ENCODE measurements at places on chromosomes 11 and 22.

DNA sequence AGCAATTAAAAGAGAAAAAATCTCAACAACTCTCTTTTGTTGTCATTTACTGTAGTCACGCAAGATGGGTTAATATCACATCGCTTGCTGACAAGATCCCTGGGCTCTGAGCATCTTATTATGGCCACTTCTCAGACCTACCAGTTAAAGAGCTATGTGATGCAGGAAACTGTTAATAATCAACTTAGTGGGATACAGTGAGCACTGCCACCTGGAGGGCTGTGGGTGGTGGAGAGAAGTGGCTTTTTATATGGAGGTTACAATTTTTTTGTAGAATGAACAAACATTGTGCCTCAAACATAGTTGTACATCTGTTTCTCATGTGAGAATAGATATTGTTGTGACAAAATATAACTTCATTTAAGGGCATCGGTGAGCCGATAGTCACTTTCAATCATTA is 181.0 kb downstream of the TENM4 start:
- no peak for DNase-seq

DNA sequence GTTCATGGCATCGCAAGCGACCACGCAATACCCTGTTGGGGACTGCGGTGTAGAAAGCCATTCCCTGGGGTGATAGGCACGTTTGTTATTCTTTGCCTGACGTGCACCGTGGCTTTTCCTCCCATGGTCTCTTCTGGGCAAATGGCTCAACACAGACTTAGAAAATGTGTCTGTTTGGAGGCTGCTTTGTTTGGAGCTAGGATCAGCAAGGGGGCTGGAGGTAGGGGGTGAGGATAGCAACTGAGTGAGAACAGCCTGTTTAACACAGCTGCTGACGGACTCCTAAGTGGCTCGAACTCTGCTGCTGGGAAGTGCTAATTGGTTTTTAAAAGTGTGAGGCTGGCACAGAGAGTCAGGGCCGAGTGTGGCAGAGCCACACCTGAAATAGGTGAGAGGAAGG is 16.1 kb upstream of the CHRM4 start:
- DNase-seq: no peak

- DNase-seq: no peak
These were observed 1.1 kb upstream of the TTLL1 start for GRCh38 chr22:43090130-43090789.

GRCh38 chr11:10072841-10073240 is 221.2 kb downstream of the SBF2 start:
- no peak for DNase-seq

DNA sequence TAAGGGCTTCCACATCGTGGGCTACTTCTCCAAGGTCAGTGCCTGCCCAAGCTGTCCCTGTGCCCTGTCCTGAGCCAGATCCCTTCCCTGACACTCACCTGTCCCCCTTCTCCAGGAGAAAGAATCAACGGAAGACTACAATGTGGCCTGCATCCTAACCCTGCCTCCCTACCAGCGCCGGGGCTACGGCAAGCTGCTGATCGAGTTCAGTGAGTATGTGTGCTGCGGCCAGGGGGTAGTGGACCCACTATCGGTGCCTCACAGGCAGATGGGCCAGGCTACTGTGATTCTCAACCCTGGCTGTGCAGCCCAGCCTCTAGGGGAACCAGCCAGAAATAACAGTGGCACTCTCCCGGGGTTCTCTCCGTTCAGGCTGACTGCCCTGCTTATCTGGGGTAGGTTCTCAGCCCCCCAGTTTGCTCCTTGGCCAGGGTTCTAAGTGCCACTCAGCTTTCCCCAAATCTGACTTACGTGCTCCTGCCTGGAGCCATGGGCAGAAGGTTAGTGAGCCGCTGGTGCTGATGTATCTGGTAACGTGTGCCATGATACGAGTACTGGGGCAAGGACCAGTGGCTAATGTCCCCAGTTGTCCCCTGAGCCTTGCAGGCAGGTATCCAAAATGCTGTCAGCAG is 3.7 kb downstream of the RNASEH2C start:
- no peak for DNase-seq

DNA sequence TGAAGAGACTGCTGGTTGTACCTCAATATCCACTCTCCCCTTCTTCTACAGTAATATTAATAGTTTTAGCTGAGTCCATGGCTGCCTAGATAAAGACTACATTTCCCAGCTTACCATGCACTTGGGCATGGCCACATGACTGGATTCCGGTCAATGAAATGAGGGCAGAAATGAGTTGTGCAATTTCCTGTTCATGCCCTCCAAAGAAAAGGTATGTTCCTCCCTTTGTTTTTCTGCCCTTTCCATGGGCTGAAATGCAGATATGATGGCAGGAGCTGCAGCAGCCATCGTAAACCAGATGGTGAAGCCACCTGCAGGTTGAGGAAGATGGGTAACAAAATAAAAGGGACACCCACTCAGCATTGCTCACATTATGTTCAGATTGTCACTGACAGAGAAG is 15.3 kb upstream of the ELFN2 start:
- DNase-seq: no peak

GRCh38 chr11:44389963-44390605 is 80.1 kb upstream of the ALX4 start:
- no peak for DNase-seq

DNA sequence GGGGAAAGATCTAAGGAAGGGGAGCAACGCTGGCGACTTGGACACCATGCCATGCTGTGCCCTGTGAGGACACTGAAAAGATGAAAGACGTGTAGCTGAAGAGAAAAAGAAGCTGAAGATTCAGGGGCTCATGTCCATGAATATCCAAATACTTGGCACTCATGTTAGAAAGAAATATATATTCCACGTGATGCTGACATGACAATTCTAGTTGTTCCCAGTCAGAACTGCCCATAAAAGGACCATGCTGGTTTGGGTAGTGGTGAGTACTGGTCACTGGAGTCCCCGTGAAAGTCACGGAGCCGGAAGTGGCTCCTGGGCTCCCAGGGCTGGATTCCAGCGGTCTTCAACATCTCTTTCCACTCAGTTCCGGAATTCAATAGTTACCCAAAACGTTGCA is 9.9 kb downstream of the MS4A15 start:
- DNase-seq: no peak

GRCh38 chr22:24247564-24248344 is 2.9 kb upstream of the GGT5 start:
- no peak for DNase-seq

- no peak for DNase-seq
These were observed 282.2 kb upstream of the ARHGAP42 start for GRCh38 chr11:100404907-100405306.

- DNase-seq: no peak
These were observed 4.9 kb downstream of the LGALS1 start for GRCh38 chr22:37680191-37680851.

DNA sequence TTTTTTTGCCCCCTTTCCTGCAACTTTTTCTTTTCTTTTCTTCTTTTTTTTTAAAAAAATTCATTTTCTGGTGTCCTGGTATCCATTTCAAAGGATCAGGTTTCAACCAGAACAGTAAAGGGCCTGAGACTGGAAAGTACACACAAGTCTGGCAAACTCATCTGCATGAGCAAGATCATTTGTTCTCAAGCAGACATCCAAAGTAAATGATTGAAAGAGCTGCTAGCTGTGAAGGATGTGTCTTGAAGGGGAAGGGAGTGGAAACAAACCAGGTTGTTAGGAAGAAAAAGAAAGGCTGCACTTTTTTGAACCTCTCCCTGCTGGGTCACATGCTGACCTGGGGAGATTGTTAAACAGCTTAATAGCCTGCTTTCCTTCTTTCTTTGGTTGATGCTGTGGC is 5.3 kb downstream of the YAP1 start:
- no peak for DNase-seq

DNA sequence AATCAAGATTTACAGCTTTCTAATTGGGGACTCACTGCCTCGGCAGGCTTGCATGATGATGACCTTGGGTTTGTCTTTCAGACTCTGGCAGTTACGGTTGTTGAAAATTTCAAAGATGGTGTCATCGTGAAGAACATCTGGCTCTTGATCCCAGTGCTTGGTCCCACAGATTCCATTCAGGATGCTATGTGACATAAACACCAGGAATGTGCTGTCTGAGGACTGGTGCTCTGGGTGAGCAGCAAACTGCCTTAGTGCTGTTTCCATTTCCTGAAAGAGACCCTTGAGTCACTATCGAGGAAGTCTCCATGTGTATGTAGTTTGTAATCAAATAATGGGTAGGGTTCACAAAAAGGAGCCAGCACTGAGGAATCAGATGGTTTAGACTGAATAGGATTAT is 7.1 kb downstream of the CASP12 start:
- DNase-seq: no peak

- no peak for DNase-seq
These were observed 1.5 kb downstream of the IGSF9B start for GRCh38 chr11:133955081-133955891.

DNA sequence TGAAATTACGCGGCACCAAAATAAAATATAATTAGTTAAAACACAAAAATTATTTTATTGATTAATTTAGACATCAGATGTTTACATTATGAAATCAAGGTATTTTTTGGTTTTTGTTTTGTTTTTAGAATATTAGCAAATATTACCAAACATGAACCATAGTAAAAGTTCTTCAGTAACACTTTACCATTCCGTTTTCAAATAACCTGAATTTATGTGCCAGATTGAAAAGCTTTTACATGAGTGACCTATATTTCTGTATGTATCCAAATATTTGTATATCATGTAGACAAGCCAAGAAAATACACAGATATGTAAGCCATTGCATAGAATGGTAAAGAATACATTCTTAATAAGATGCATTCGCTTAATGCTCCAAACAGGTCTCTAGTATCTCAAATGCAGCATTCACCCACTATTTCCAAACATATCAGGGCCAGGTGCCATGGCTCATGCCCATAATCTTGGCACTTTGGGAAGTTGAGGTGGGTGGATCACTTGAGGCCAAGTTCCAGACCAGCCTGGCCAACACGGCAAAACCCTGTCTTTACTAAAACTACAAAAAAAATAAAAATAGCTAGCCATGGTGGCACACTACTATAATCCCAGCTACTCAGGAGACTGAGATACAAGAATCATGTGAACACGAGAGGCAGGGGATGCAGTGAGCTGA is 102.4 kb upstream of the SERPIND1 start:
- no peak for DNase-seq

- no peak for DNase-seq
These were observed 5.6 kb downstream of the PLAAT2 start for GRCh38 chr11:63557570-63557969.

Measured in stimulated activated CD4-positive, alpha-beta T cell treated with anti-CD3 and anti-CD28 coated beads, TNF-alpha, amount 100 ng/mL, for 4 hours (primary cell).